ENCODE measurements at places on chromosomes 1 and 21.
A peak's percentile ranks its signal among the peaks of the same experiment; 100 is the strongest.

- no peak for DNase-seq
These were observed 57.4 kb downstream of the SLC66A1 start for GRCh38 chr1:19369396-19370090.

DNA sequence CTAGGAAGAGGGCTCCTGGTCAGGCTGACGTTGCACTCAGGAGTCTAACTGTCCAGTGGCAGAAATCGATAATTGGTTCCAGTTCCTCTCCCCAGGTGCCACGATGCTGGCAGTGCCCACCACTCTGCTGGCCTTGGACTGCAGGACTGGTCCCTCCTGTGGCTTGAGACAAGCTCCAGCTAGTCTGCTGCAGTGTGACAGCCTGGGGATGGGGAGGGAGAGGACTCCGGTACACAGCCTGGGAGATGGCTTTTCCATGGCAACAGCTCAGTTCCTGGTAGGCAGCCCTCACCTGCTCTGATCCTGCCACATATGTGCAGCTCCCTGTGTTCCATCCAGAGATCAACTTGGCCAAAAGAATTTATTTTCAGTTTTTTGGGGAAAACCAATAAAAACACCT lies 239.3 kb downstream of the KCNJ6 start:
- DNase-seq, result no peak

- no peak for DNase-seq
These were observed 65.1 kb upstream of the JUN start for GRCh38 chr1:58848818-58849411.

- DNase-seq, result no peak
These were observed 400.5 kb downstream of the GPATCH2 start for GRCh38 chr1:217230412-217230811.

- DNase-seq, result no peak
These were observed 172.8 kb upstream of the CACNA1E start for GRCh38 chr1:181310560-181310959.

GRCh38 chr1:187490266-187490665 lies 661.5 kb downstream of the PLA2G4A start:
- no peak for DNase-seq

DNA sequence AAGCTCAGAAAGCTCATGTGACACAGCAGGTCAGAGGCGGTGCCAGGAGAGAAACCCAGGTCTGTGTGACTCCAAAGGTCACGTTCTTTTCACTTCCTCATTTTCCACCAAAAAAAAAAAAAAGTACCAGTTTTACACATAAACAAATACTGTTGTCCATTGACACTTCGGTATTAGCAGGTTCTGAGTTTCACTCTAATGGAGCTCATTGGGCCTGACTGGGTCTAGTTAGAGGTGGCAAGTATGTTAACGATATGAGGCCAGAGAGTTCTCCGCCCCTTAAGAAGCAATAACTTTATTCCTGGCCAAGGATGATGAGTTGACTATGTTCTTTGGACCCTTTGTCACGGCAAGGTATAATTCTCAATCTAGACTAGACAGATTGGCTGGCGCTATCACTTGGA lies 30.0 kb upstream of the SDE2 start:
- peak; percentile 69 for DNase-seq

DNA sequence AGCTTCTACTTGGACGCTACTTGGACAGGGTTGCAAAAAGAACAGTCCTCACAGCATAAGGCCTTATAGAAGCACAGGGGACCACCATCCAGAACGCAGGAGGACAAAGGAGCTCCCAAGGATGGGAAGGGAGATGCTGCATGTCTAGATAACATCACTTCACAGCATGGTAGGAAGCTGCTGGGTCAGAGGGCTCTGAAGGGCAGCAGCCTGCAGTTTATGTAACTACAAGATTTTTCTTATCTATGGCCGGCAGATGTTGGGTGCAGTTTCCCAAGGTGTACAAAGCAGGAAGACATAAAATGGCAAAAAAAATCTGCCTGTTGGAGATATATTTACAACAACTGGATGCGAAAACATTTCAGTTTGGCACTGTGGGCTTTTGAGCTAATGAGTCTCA lies 45.3 kb upstream of the SLC5A9 start:
- no peak for DNase-seq

DNA sequence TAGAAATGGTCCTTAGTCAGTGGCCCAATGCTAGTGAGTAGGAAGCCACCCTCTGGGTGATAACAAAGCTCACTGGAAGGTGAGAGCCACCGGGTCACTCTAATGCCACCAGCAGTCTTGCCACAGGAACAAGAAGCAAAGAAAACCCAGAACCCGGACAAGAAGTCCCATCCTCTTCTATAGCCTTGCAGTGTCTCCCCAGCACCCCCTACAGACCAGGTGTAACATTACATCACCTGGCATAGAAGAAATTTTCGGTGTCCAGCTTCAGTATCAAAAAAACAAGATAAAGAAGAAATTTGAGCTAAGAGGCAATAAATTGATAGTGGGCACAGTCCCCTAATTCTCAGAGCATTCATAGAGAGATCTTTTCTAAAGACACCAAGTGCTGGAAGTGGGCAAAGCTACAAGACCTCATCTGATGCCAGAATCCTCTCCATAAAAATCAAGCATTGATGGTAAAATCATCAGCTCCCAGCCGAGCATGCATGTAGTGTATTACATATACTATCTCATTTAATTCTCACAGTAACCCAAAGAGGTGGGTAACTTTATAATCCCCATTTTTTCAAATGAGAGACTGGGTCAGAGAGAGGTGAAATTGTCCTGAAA lies 491.0 kb downstream of the MATN1 start:
- DNase-seq, result no peak

DNA sequence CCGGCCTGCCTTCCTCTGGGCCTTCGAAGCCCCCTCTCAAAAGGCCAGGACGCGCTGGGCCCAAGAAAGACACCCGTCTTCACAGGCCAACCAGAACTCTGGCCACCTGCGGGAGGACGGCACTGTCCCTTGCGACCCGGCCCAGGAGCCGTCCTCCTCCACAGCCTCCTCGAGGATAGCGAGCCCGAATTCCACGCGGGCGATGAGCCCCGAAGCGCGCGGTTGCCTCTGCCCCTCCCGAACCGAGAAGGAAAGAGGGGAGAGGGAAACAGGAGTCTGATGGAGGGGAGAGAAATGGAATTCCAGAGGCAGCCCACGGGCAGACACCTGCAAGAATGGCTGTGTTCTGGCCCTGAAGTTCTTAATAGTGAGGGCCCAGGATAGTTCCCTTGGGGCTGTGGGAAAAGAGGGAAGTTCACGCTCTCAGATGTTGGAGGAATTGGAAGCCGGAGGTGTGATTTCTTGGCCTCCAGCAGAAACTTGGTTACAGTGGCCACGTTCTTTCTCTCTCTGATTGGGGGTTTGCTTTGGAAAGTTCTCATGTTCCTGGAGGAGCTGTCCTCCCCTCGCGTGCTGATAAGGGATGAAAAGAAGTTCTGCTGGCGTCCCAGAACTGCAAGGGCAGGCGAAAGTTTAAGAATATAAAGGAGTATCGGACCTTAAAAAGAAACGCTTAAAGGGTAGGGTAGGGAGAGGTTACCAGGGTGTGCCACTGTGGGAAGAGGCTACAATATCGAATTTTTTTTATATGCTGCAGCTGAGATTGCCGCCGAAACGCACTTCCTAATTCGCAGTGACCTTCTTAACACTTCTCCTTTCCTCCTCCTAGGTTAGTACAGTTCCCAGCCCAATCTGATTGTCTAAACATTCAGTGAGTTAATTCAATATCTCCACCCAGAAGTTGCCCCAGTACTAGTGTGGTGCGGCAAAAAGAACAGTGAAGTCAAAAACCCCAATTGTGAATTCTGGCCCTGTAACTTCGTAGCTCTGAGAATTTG lies 5.8 kb upstream of the SLC44A5 start:
- no peak for DNase-seq

GRCh38 chr1:100038660-100039287 lies 69.0 kb downstream of the SLC35A3 start:
- peak; percentile 70 for DNase-seq

- DNase-seq, result no peak
These were observed 83.4 kb downstream of the DMRTB1 start for GRCh38 chr1:53542551-53542950.

- no peak for DNase-seq
These were observed 222.3 kb downstream of the COP1 start for GRCh38 chr1:175984813-175985212.

- DNase-seq, result no peak
These were observed 477.5 kb downstream of the NUF2 start for GRCh38 chr1:163799190-163799805.
